ENCODE measurements at places on chromosomes 12 and 14.

DNA sequence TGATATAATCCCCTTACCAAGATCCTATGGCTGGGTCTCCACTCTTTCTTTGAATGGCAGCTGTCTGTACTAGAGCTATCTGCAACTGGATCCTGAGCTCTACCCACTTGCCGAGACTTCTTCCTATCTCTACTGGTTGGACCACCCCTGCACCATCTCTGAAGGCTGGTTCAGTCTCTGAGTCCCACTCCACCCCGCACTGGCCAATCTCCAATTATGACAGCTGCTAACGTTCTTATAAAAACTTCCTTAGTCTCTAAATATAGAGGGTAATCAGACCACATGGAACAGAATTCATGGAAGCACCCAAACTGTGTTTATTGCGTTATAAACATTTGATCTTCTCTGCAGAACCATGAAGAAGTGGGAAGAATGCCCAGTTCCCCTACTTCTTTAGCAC, 186.6 kb upstream of the EEA1 start:
- no peak for DNase-seq

GRCh38 chr14:69401841-69402240, 3.3 kb downstream of the SLC39A9 start:
- no peak for DNase-seq

DNA sequence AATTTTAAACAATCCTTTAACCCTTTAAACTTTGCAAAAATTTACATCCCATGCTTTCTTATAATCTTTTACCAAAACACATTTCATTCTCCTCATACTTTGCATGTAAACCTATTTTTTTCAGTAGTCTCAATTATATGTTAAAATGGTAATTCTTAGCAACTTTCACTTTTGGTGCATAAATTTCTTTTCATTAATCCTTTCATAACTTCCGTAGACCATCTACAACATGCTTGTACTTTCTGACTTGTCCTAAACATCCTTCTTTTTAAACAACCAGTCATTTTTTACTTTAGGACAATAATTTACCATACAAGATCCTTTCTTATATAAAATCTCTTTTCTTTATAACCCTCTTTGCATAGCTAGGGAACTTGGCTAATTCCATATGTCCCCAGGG, 19.5 kb downstream of the CCDC91 start:
- no peak for DNase-seq

DNA sequence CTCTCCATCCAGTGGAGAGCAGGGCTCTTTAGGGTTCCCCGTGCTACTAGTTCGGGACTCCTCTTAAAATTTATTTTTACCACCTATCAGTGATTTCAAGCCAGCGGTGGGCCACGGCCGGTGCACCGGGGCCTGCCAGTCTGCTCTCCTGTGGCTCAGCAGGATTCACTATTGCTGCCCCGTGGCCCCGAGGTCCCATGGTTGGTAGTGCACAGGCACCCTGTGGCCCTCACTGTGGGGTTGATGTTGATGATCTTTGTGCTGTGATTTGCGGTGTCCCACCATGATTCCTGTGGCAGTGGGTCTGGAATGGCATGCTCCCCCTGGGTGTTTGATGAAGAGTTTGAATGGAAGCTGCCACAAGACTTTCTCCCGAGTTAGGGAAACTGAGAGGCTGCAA, 12.6 kb upstream of the MEG3 start:
- DNase-seq, result no peak

GRCh38 chr12:47078733-47079467, 521 bp upstream of the PCED1B start:
- peak; percentile 22 for DNase-seq
